ENCODE measurements at places on chromosomes 4 and X.

GRCh38 chr4:122732329-122733026 lies at the start of gene BBS12:
TSS of gene BBS12 (plus strand) at chr4:122732704. CDS start at chr4:122741893, 9,189 bp downstream.
- DNase-seq = peak; percentile 96

GRCh38 chr4:121277194-121278105 lies 103.4 kb downstream of the QRFPR start:
- no peak for DNase-seq

GRCh38 chr4:74772106-74772505 lies 22.2 kb downstream of the BTC start:
- DNase-seq = no peak

GRCh38 chr4:35102066-35102465 lies 1142.2 kb downstream of the ARAP2 start:
- no peak for DNase-seq

GRCh38 chrX:40314070-40314469 lies 216.3 kb upstream of the BCOR start:
- DNase-seq = no peak

GRCh38 chrX:50458483-50458882 lies 12.1 kb downstream of the DGKK start:
- no peak for DNase-seq

- no peak for DNase-seq
Observed at GRCh38 chr4:37770016-37770415, 56.5 kb upstream of the PGM2 start.
